ENCODE measurements at places on chromosomes 3 and 15.

DNA sequence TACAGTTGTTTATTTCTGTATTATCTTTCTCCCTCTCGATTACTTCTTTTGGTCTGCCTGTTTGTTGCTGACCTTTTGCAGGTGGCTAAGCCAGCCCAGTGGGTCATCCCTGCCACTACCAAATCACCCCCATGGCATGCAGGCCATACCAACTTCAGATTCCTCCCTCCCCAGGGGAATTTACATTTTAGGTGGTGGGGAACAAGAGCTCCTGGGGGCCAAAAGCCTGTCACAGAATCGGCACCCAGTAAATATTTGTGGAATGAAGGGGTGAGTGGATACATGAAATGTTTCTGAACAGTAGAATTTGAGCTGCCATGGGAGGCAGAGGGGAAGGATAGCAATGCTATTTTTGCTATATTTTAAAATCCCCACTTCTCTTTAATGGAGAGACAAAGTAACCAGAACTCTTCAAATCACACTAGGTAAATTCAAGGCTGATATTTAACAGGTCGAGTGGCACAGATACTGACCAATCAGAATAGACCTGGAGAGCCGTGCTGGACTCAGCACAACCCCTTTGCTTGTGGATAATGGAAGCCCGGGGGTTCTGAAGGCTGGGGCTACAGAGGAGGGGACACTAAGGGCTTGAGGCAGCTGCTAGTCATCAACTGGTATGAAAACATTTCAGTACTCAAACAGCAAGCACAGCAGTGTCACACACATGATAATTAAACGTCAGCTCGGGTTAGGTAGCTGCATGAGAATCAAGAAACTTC, 54.3 kb upstream of the SMAD3 start:
- no peak for DNase-seq

GRCh38 chr3:11385326-11385725, 113.1 kb downstream of the ATG7 start:
- DNase-seq: no peak

- DNase-seq: no peak
Measured at GRCh38 chr15:78387246-78388037, 47.3 kb downstream of the CRABP1 start.

DNA sequence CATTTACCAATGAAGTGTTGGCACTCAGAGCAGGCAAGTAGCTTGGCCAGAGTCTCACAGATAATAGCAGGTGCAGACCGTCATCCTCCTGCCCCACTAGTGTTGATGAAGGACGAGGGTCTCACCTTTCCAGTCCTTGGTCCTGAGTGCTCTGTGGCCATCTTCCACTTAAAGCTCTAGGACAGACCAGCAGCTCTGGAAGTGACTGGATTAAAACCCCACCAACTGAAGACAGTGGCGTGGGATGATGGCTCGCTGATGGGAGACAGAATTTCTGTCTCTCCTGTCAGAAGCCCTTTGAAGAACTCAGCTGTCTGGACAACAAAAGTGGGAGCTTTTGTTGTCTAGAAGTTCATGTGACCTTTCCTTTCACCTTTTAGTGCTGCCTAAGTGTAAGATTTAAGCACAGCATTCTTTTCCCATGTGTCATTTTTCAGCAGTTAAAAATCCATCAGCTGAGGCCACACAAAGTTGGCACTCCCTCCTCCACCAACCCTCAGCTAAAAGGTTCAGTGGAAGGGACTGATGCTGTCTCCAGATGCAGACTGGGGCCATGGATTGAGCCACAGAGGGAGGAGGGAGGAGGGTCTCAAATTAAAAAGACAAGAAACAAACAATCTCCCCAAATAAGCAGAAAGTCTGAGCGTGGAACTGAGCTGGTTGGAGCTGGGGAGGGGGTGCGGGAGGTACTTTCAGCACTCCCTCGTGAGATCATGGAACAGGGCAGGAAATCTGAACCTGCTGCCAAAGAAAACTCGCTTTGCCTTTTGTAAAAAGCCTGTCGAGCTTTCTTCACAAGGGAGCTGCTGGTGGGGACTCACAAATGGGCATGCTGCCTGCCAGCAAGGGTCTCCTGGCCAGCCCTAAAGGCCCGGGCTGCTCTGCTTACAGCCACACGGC, 148.5 kb upstream of the CTDSPL start:
- DNase-seq: peak; percentile 58

GRCh38 chr3:129184396-129184657, 631 bp upstream of the CNBP start:
- no peak for DNase-seq

GRCh38 chr15:30953731-30954378, 37.6 kb downstream of the MTMR10 start:
- peak; percentile 83 for DNase-seq

DNA sequence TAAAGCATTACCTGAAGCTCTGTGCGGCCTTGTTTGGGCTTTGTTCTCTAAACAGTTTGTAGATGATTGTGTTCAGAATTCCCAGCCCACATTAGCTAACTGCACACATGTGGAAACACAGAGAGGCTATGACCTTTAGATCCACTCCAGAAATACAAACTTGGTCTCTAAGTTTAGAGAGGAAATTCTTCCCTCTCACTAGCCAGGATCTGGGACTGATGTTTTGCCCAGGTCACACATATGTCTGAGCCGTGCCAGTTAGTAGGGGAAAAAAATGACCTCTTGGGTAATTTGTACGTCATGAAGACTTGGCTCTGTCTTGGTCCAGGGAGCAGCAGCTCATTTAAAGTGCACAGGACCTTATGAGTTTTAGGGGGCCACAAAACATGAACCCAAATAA, 223.1 kb downstream of the RBMS3 start:
- no peak for DNase-seq
